GM12865 (cell line): ENCODE measurements at places on chromosomes 1 and 21.

GRCh38 chr1:117895482-117896114, 33.8 kb downstream of the GDAP2 start:
- DNase-seq, result peak; percentile 88

DNA sequence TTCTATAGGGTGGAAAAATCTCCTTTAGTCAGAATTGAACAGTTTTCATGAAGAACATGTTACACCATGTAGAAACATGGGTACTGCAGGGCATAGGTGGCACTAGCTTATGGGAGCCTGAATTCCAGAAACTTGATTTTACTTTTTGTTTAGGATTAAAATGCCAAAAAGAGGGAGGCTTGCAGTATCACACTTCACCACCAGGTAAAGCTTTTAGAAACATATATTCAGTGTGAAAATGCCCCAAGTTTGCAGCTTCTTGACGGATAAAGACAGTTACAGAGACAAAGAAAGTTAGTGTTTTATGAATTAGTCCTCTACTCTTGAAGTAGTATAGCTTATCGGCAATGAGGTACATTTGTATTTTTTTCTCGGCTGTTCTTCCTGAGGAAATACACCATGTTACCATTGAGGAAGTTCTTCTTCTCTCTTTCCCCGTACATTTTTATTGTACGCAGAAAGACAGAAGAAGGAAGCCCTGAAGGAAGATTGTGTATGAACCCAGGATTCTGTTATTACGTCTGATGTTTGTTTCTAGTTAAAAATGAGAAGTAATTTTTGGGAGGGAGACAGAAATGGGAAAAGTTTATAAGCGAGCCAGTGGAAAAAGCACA, 66.1 kb downstream of the PBX1 start:
- no peak for DNase-seq

- no peak for DNase-seq
Observed at GRCh38 chr1:22216210-22216883, 73.5 kb upstream of the WNT4 start.

DNA sequence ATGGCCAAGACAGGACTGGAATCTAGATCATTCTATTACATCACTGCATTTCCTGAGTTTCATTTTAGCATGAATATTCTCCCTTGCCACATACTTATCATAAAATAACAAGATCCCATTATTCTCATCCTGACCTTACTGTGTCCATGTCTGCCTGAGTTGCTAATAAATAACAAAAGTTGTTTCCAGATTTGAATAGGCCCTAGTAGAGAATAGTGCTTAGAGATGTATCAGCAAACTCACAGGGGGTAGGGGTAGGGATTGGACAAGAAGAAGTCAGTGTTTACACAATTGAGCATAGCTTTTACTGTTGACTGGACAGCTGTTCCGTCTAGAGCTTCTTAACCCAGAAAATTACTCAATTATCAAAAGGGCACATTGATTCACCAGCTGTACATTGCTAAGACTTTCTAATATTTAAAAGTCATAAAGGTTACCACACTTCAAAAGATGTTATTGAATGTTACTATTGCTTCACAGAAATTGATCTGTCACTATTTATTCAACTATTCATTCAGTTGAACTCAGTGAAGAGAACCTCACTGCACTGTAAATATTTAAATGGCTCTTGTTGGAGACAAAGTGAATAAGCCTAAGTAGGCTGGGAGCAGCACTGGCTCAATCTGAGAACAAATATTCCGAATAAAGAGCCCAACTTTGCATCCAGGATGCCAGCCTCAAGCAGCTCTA, 121.9 kb downstream of the NRIP1 start:
- DNase-seq, result no peak

DNA sequence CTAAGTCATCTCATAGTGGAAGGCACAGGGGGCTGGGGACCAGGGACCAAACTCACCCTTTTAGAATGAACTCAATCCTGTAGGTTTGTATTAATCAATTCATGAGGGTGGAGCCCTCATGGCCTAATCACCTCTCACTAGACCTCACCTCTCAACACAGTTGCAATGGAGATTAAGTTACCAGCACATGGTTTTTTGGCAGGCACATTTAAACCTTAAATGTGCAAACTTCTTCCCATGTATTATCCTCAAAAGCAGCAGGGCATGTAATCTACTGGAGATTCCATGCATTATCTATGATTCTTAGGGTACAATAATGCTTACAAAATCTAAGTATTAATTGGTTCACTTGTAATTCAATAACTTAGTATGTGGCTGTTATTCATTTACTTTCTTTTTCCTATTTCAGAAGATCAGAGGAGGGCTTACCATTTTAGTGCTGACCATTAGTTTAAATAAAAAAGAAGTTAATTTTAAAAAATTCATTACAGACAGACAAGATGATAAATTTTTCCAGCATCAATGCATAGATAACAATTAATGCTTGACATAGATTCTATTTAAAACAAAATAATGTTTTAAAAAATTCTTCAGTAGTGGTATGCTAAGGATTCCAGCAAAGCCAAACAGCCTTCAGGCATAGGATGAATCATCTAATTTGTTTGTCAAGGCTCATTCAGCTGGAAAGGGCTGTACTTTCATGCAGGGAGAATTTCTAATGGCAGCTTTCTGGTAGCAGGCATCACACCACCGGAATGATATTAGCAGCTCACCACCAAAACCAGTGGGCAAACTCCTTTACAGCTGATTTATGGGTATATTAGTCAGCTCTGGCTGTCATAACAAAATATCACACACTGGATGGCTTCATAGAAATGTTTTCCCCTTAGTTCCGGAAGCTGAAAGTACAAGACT, 124.6 kb upstream of the ZNF648 start:
- DNase-seq, result peak; percentile 13
